Pons (tissue), 1 donor: ENCODE measurements at places on chromosomes 7 and 10.
A peak's percentile ranks its signal among the peaks of the same experiment; 100 is the strongest.

- DNase-seq, result no peak
Measured at GRCh38 chr7:144786522-144786921, 49.3 kb downstream of the TPK1 start.

- no peak for DNase-seq
Measured at GRCh38 chr7:94662548-94662947, 6.6 kb upstream of the SGCE start.

GRCh38 chr7:150451833-150452461 lies 1.5 kb downstream of the GIMAP8 start:
- peak; percentile 12 for DNase-seq

- DNase-seq, result peak; percentile 74
Measured at GRCh38 chr10:48551861-48552591, 52.8 kb downstream of the ARHGAP22 start.

- DNase-seq, result no peak
Measured at GRCh38 chr7:3914051-3914775, 613.2 kb downstream of the SDK1 start.

- no peak for DNase-seq
Measured at GRCh38 chr7:149355390-149356048, 93.5 kb downstream of the ZNF783 start.

DNA sequence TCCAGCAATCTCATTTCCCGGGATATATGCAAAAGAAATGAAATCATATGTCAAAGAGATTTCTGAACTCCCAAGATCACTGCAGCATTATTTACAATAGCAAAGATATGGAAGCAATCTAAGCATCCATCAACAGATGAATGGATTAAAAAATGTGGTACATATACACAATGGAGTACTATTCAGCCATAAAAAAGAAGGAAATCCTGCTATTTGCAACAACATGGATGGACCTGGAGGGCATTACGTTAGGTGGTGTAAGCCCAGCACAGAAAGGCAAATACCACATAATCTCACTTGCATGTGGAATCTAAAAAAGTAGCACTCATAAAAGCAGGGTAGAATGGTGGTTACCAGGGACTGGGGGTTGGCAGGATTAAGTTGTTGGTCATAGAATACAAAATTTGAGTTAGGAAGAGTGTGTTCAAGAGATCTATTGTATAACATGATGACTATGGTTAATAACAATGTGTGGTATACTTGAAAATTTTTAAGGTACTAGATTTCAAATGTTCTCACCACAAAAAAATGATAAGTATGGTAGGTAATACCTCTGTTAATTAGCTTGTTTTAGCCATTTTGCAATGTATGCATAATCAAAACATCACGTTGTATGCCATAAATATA lies 32.9 kb upstream of the EIF5AL1 start:
- DNase-seq, result no peak

- DNase-seq, result peak; percentile 87
Measured at GRCh38 chr10:104353325-104354048, at the start of gene CFAP58. CFAP58 (plus strand) TSS chr10:104353833; CDS start chr10:104353898, 65 bp downstream.

GRCh38 chr7:85074992-85075391 lies 111.9 kb downstream of the SEMA3D start:
- DNase-seq, result no peak

- DNase-seq, result no peak
Measured at GRCh38 chr10:88840881-88841280, 10.8 kb downstream of the ANKRD22 start.

DNA sequence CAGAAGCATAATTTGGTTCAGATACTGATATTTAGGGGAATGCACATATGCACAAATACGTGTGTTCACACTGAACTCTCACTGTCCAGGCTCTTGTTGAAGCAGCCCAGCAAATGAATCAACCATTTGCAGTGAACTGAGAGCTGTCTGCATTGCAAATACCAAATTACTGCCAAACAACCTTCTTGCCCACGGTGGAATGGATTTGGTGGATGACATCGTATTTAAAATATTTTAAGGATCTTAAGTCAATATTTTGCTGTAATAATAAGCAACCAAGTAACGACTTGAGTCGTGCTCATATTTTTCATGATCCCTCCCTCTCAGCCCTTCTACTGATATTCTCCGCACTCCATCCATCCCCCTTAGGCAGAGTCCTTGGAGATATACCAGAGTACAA lies 107.9 kb upstream of the FEZF1 start:
- DNase-seq, result no peak

DNA sequence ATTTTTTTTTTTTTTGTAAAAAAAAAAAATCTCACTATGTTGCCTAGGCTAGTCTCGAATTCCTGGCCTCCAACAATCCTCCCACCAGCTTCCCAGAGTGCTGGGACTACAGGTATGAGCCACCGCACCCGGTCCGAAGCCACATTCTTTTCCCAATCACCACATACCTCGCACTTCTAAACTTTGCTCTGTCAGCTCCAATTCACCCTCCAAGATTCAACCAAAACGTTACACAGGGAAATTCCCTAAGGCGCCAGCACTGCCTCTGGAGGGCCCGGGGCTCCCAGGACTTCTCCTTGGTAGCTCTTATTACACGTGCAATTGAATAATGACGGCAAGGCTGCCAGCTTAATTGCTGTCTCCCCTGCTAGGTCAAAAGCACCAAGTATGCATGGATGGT lies 10.3 kb upstream of the DNAAF5 start:
- DNase-seq, result no peak

DNA sequence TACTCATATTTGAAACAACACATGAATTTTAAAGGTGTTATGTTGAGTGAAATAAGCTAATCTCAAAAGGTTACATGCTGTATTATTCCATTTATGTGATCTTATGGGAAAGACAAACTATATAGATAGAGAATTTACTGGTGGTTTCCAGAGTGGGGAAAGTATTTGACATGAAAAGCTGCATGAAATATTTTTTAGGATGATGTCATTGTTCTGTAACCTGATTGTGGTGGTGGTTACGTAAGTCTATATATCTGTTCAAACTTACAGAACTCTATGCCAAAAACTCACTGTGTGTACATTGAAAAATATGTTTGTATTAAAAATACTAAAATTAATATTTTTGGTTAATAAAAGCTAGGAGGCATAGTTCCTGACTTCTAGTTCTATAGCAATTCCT lies 453.0 kb downstream of the SORCS3 start:
- no peak for DNase-seq

DNA sequence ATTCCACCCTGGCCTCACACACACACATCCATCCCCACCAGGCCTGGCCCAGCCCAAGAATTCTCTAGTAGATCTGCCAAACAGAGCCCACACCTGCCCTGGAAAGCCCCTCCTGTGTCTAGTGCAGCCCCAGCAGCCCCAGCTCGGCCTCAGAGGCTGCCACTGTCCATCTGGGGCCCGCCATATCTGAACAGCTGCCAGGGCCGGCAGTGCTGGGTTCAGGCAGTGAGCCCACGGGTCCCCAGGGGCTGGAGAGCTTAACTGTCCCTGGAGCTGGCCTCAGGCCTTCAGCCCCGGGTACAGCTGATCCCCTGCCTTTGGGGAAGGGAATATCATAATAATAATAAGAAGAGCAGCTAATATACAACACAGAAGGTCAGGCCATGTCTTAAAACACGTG lies 574 bp downstream of the MYL10 start:
- no peak for DNase-seq

DNA sequence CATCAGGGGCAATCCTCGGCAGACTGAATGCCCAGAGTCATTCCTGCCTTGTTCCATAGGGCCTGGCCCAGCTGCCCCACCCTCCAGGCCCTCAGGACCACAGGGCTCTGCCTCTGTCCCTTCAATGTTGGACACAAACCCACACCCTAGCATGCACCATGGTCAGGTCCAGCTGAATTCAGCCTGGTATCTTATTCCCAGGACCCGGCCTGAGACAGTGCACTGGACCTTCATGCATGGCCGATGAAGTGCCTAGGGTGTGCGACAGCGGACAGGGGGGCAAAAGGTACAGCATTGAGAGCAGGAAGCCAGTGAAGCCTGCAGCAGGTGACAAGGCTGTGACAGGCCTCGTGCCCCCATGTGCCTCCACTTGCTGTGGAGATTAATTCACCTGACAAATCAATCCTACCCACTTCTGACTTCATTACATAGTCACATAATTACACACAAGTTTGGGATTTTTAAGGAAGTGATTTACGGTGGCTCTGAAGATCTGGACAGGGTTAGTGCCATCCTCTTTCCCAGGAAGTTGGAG lies 261.9 kb downstream of the GRID1 start:
- no peak for DNase-seq

DNA sequence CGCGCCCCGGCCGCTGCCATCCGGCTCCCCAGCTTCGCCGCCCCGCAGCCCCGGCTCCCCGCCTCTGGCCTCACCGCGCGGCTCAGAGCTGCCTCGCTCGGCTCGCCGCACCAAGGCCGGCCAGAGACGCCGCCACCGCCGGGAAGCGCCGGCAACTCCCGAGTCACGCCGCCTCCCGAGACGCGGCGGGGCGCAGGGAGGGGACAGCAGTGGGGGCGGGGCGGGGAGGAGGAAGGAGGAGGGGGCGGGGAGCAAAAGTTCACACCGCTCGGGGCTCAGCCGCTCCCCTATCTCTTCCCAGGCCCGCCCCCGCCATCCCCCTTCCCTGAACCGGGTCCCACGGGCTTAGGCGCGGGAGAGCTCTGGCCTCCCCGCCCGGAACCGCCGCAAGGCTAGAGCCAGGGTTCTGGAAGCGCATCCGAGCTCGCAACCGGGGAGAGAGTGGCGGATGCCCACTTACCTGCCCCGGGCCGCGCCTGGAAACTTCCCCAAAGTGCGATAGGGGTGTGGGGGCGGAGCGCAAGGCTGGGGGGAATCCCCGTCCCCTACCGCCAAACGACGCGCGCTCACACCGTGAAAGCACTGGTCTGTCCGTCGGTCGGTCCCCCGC lies 1.0 kb downstream of the CHST15 start:
- DNase-seq, result no peak

GRCh38 chr10:132249824-132250375 lies 57.9 kb downstream of the STK32C start:
- no peak for DNase-seq

GRCh38 chr10:62916141-62916603 lies 100.0 kb upstream of the EGR2 start:
- no peak for DNase-seq

- no peak for DNase-seq
Measured at GRCh38 chr10:113095419-113096127, 145.5 kb downstream of the TCF7L2 start.

DNA sequence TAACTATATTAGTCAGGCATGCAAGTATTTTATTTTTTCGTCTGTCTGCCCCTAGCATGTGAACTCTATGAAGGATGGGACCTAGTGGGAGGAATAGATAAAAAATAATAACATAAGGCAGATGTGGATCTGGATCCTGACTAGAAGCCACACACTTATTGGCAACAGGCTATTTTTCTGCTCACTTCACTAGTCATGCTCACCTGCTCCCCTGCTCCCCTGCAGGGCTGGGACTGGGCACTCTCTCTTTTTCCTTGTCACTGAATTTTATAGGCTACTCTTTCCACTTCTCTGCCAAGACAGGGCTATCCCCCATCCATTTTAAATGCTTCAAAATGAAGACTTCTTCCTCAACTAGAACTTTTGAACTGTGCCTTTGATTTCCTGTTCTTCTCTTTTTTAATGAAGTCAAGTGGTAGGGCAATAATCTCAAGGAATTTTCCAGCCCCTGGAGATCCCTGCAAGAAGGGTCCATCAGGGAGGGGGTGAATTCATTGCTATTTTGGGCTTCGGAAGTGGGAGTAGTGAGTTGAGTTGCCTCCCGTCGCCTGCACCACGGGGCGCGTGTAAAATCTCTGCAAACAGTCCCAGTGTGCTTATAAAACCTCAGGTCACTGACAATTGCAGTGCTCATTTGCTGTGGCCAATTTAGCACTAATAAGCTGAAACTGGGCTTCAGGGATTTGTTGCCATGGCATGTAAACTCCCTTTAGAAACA lies 156.7 kb upstream of the NPVF start:
- DNase-seq, result no peak

DNA sequence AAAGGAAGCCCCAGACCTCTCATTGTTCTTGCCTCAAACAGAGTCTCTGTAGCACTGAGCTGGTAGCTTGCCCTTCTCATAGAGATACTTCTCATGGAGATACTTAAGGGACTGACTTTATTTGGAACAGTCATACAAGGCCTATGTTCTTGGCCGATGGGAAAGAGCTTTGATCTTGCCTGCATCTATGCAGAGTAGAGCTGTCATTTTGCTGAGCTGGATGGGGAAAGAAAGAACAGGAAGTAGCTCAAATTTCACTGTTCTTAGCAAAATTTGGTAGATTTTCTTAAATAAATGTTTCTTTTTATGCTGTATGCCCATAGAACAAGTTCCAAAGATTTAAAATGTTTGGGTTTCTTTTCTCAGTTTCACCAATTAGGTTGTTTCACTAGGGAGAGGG lies 119.3 kb upstream of the SEC61G start:
- DNase-seq, result no peak
